ENCODE measurements at places on chromosomes 13 and 19.

GRCh38 chr13:98143157-98143553 lies 261 bp downstream of the FARP1 start:
- H3K27me3 ChIP-seq = peaks cover 4% of the 10 kb centered on the region
- DNase-seq = no peak
- H3K36me3 ChIP-seq = peaks cover 4% of the 10 kb centered on the region
- no peak overlapping the region for H3K27ac ChIP-seq

DNA sequence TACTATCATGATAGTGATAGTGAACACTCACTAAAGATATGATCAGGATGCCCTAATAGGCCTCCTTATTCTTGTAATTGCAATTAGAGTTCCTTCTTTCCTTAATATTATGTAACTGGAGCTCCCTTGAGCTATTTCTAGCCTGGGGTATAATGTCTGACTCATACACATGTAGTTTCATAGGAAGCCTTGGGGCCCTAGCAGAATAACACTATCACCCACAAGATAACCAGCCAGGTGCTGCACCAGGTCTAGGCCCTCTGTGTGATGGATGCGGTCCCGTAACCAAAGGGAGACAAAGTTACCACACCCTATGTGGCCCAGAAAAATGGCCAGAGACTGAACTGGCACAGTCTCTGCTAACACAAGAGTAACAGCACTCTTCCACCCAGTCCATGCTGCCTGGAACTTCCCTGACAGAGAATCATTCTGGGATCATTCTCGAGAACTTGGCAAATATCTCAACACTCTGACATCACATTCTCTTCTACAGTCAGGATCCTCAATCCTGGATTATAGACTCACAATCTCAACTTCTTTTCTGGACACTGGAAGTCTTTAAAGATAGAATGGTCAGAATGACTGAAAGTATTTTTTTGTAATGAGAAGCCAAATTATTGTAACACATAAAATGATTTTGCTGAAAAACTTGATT lies 32.6 kb upstream of the IGFL4 start:
- peaks cover 9% of the 10 kb centered on the region for H3K36me3 ChIP-seq
- DNase-seq = no peak
- no peak overlapping the region for H3K4me3 ChIP-seq
- peaks cover 58% of the 10 kb centered on the region for H3K27me3 ChIP-seq
- H3K27ac ChIP-seq = no peak overlapping the region

- peaks cover 15% of the 10 kb centered on the region for H3K27me3 ChIP-seq
- no peak overlapping the region for H3K4me3 ChIP-seq
- H3K27ac ChIP-seq = no peak overlapping the region
- H3K36me3 ChIP-seq = no peaks in the 10 kb centered on the region
These were observed 37.6 kb upstream of the MAB21L1 start for GRCh38 chr13:35514061-35514477.

GRCh38 chr13:27309967-27310598 lies 39.5 kb downstream of the RASL11A start:
- H3K4me1 ChIP-seq = no peaks in the 10 kb centered on the region
- DNase-seq = no peak
- H3K27ac ChIP-seq = no peak overlapping the region

DNA sequence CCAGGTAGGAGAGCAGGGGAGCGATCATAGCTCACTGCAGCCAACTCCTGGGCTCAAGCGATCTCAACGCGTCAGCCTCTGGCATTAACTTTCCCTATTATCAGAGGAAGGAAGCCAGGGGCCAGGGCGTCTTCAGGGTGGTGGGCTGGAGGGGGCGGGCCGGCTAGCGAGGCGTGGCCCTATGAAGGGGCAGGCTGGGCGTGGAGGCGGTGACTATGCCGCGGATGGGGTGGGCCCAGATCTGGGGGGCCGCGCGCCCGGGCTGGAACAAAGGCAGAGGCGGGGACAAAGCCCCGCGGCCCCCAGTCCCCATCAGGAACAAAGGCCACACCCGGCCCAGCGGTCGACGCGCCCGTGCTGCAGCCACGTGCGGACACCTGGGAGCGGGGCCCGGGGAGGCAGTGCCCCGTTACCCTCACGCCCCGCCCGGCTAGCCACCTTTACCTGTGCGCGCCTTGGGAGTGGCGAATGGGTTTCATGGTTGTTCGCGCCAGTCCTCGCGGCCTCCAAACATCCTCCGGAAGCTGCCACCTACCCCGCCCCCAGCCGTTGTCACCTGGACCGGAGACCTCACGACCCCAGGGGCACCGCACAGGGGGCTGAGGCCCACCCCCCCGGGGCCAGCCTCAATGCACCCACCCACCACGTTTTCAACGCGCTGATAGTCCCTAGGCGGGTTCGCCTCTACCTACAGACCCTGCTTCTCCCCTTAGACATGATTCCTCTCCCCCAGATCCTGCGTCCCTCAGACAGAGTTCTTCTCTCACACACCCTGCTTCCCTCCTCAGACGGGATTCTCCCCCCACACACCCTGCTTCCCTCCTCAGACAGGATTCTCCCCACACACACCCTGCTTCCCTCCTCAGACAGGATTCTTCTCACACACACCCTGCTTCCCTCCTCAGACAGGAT lies 5.4 kb upstream of the TRIM28 start:
- peaks cover 6% of the 10 kb centered on the region for H3K4me1 ChIP-seq
- peak overlapping the region; percentile 83 for H3K4me3 ChIP-seq
- H3K36me3 ChIP-seq = no peaks in the 10 kb centered on the region

DNA sequence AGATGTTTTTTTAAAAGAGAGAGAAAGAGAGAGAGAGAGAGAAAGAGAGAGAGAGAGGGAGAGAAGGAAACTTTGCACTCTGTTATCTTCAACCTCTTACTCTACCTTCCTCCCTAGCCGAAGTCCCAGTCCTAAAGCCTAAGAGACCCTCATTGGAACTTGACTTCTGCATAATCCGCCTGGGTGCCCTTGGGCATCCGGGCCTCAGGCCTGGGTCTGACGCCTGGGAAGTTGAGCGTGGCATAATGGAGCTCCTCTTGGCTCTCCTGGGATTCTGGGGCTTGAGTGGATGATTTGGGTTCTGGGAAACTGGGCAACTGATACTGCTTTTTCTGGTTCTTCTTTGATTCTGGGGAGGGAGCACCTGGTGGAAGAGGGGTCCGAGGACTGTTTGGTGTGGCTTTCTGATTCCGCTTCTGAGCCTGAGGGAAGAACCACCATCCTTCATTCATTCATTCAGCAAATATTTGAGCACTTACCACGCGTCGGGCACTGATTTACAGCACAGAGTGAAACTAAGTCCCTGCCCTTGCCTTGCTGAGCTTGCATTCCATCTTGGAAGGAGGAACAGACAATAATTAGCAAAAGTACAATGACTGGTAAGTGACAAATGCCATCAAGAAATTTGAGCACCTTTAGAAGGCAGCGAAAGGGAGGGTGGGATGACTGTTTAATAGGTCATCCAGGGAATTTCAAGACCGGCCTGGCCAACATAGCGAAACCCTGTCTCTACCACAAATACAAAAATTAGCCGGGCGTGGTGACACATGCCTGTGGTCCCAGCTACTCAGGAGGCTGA lies 6.3 kb downstream of the SIGLEC10 start:
- no peak overlapping the region for H3K27ac ChIP-seq
- no peak for DNase-seq
- H3K4me1 ChIP-seq = no peaks in the 10 kb centered on the region
- no peak overlapping the region for H3K4me3 ChIP-seq

GRCh38 chr19:9849791-9850190 lies 14.7 kb downstream of the PIN1 start:
- no peaks in the 10 kb centered on the region for H3K4me1 ChIP-seq
- no peaks in the 10 kb centered on the region for H3K27me3 ChIP-seq
- peaks cover 7% of the 10 kb centered on the region for H3K36me3 ChIP-seq
- no peak overlapping the region for H3K27ac ChIP-seq
- no peak overlapping the region for H3K4me3 ChIP-seq

- H3K36me3 ChIP-seq = no peaks in the 10 kb centered on the region
- H3K27me3 ChIP-seq = no peaks in the 10 kb centered on the region
- no peak overlapping the region for H3K27ac ChIP-seq
- DNase-seq = no peak
- peaks cover 9% of the 10 kb centered on the region for H3K4me1 ChIP-seq
These were observed 1071.2 kb downstream of the EFNB2 start for GRCh38 chr13:105464249-105464648.

- peaks cover 3% of the 10 kb centered on the region for H3K36me3 ChIP-seq
- no peak for DNase-seq
- no peak overlapping the region for H3K4me3 ChIP-seq
- no peaks in the 10 kb centered on the region for H3K27me3 ChIP-seq
- H3K27ac ChIP-seq = no peak overlapping the region
- H3K4me1 ChIP-seq = no peaks in the 10 kb centered on the region
These were observed 8.0 kb downstream of the MBD3 start for GRCh38 chr19:1584500-1585242.

GRCh38 chr13:30193279-30194234 lies 113.8 kb downstream of the KATNAL1 start:
- H3K4me1 ChIP-seq = peaks cover 28% of the 10 kb centered on the region
- no peaks in the 10 kb centered on the region for H3K36me3 ChIP-seq
- no peaks in the 10 kb centered on the region for H3K27me3 ChIP-seq
- no peak overlapping the region for H3K4me3 ChIP-seq

DNA sequence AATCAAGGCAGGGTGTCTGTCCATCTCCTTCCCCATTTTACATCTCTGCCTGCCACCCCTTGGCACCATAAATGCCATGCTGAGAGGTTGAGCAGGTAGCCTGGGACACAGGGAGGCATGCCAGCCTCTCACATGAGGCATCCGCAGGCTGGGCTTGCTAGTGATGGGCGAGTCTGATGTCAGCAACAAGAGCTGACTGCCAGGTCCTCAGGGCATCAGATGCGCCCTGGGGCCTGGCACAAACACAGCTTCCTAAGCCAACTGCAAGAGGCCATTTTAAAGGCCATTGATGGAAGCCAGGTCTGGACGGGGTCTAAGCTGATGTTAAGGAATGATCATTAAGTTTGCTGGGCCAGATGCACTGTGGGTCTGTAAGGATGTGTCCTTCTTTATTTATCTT lies 34.6 kb downstream of the MYH14 start:
- no peak overlapping the region for H3K27ac ChIP-seq
- no peaks in the 10 kb centered on the region for H3K27me3 ChIP-seq
- no peak overlapping the region for H3K4me3 ChIP-seq
- H3K36me3 ChIP-seq = peaks cover 4% of the 10 kb centered on the region

- H3K27ac ChIP-seq = no peak within 1 kb of the TSS
- H3K4me3 ChIP-seq = peak within 1 kb of the TSS; percentile 72
- no peaks in the 10 kb centered on the region for H3K36me3 ChIP-seq
- no peak for DNase-seq
- H3K4me1 ChIP-seq = peaks cover 6% of the 10 kb centered on the region
These were observed at the start of gene TMEM221 for GRCh38 chr19:17448131-17448967. Gene TMEM221, minus strand, starts transcription at chr19:17448668. Its CDS starts 206 bp downstream, at chr19:17448462.

- H3K27ac ChIP-seq = no peak overlapping the region
- H3K4me1 ChIP-seq = peaks cover 8% of the 10 kb centered on the region
- no peak overlapping the region for H3K4me3 ChIP-seq
- DNase-seq = no peak
- peaks cover 47% of the 10 kb centered on the region for H3K27me3 ChIP-seq
These were observed 21.7 kb upstream of the RNF17 start for GRCh38 chr13:24742294-24742693.

- no peaks in the 10 kb centered on the region for H3K36me3 ChIP-seq
- no peaks in the 10 kb centered on the region for H3K4me1 ChIP-seq
- no peak overlapping the region for H3K4me3 ChIP-seq
- no peak overlapping the region for H3K27ac ChIP-seq
- no peak for DNase-seq
These were observed 197.0 kb downstream of the PCDH9 start for GRCh38 chr13:67033170-67033569.

- H3K27ac ChIP-seq = peak overlapping the region; percentile 26
- H3K27me3 ChIP-seq = no peaks in the 10 kb centered on the region
- H3K36me3 ChIP-seq = peaks cover 6% of the 10 kb centered on the region
- H3K4me3 ChIP-seq = peak overlapping the region; percentile 89
These were observed 887 bp downstream of the SIPA1L3 start for GRCh38 chr19:37907735-37908455.

- no peak overlapping the region for H3K4me3 ChIP-seq
- DNase-seq = no peak
- no peaks in the 10 kb centered on the region for H3K4me1 ChIP-seq
- no peaks in the 10 kb centered on the region for H3K36me3 ChIP-seq
- H3K27me3 ChIP-seq = no peaks in the 10 kb centered on the region
These were observed 334.1 kb downstream of the SHISA2 start for GRCh38 chr13:25717666-25718197.

DNA sequence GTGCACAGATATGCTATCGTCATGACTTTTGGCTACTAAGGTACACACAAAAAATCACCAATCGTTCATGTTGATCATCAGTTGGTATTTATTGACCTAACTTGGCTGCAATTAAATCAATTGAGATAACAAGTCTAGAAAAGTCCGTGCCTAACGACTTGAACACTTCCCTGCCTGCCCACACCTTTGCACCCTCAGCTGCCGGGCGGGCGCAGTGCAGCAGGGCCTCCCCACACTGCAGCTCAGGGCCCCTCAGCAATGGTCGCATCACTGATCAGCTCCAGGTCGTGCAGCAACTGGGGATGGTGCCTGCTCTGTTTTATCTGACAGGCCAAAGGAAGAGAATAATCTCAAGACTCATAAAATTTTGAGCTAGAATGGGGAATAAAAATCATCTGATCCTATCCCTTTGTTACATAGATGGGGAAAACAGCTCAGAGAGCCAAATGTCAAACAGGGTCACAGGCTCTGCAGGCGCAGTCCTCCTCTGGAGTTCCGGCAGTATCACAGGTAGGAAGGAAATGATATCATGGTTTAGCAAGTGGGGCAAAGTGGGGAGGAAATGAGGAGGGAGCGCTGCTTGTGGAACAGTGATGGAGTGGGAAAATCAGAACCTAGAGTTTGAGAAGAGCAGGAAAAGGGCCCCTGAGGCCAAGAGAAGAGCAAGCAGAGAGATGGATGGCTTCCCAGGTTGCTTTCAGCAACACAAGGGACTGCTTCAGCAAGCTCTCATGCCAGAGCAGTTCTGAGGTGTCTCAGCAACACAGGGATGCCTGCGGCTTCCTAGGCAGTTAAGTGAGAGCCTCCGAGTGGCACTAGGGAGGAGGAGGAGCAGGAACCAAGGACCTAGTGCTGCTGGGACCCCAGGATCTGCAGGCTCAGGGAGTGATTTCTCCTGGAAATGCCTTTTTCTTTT lies 57.5 kb downstream of the SLC7A1 start:
- H3K4me3 ChIP-seq = no peak overlapping the region
- peak overlapping the region; percentile 1 for H3K27ac ChIP-seq
- no peaks in the 10 kb centered on the region for H3K27me3 ChIP-seq
- no peak for DNase-seq
- H3K4me1 ChIP-seq = peaks cover 35% of the 10 kb centered on the region

- peak within 1 kb of the TSS; percentile 27 for H3K27ac ChIP-seq
- peak; percentile 71 for DNase-seq
- H3K4me1 ChIP-seq = no peaks in the 10 kb centered on the region
- H3K27me3 ChIP-seq = peaks cover 91% of the 10 kb centered on the region
- peak within 1 kb of the TSS; percentile 73 for H3K4me3 ChIP-seq
- H3K36me3 ChIP-seq = no peaks in the 10 kb centered on the region
These were observed at the start of gene FLT1 for GRCh38 chr13:28494778-28495537. Gene FLT1, minus strand, starts transcription at chr13:28495128. Its CDS starts 285 bp downstream, at chr13:28494843.

DNA sequence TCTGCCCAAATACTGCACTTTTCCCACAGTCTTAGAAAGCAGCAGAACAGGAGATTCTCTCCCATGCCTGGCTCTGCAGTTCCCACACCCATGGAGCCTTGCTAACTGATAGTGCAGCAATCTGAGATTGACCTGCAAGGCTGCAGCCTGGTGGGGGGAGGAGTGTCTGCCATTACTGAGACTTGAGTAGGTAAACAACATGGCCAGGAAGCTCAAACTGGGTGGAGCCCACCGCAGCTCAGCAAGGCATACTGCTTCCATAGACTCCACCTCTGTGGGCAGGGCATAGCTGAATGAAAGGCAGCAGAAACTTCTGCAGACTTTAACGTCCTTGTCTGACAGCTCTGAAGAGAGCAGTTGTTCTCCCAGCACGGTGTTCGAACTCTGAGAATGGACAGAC lies 358.5 kb upstream of the PCDH9 start:
- H3K27ac ChIP-seq = no peak overlapping the region
- no peak overlapping the region for H3K4me3 ChIP-seq
- no peaks in the 10 kb centered on the region for H3K27me3 ChIP-seq
- no peaks in the 10 kb centered on the region for H3K4me1 ChIP-seq
